Activated CD4-positive, alpha-beta T cell treated with anti-CD3 and anti-CD28 coated beads, Interleukin-2, amount 10 ng/mL, durations not matched to agents 7 days and 5 days (primary cell): ENCODE measurements at places on chromosomes 3 and 15. TPM values are rescaled to one million over a fixed set of nuclear protein-coding genes. Genes with fewer than 3 reads are reported as not detected.

- DNase-seq: no peak
Observed at GRCh38 chr3:81887448-81887847, 126.0 kb upstream of the GBE1 start.

GRCh38 chr3:105876780-105877327, 8.0 kb upstream of the CBLB start:
- DNase-seq: no peak

- DNase-seq: no peak
Observed at GRCh38 chr15:30885814-30886213, 17.9 kb upstream of the FAN1 start.

DNA sequence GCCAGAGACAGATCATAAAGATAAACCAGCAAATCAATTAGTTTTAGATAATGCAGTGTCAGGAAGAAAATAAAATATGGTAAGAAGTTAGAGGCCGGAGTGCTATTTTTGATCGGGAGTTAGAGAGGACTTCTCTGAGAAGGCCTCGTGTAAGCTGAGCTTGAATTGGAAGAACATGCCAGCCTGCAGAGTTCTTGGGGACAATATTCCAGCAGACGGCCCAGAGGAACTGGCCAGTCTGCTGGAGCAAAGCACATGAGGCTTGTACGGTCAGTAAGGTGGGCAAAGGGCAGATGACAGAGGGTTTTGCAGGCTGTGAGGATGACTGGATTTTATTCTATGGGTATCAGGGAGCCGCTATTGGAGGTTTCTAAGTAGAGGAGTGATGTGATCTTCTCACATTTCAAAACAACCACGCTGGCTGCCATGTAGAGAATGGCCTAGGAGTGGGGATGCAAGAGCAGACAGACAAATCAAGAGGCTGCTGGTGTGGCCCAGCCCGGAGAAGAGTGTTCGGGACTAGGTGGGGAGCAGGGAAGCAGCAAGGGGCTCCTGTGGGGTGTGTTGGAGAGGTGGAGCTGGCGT, 84.0 kb downstream of the HES1 start:
- no peak for DNase-seq

DNA sequence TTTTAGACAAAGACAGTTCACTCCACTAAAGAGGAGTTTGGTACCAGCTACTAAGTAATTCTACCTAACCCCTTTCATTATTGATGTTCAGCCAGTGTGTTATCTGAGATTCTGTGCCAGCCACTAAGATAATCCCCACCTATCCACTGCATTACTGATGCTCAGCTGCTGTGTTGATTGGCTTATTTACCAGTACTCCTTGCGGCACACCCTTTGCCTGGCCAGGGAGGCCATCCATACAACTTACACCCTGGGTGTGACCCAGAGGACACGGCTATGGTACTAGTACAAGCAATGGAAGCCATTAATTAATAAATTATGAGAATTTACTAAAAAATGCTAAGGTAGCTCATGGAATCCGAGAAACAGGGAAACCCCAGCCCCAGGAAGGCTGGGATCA, 290.7 kb upstream of the CTNNB1 start:
- no peak for DNase-seq

GRCh38 chr3:147404800-147405230, 1.5 kb downstream of the ZIC4 start:
- DNase-seq: no peak

DNA sequence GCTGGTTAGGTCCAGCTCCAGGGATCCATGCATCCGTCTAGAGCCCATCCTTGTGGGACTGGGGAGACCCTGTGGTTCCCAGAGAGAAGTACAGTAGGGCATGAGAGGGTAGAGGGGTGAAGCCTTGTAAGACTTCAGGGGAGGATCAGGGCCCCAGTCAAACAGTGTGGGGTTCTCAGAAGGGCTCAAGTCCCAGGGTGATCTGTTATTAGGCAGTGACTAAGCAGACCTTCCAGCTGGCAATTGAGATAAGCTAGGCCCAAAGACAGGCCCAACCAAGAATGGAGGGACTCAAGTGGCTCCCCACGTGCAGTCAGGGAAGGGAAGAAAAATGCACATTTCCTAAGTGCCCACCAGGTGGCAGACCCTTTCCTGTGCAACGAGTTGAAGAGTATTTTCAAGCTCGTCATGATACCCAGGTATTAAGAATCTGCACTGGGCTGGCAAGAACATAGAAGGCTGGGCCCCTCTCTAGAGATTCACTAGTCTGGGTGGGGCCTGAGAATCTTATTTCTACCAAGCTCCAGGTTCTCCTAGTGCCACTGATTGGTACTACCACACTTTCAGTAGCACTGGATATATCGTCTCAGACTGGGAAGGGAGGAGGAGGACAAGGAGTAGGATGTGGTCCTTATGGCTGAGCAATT, 240.8 kb downstream of the NR1D2 start:
- DNase-seq: no peak

GRCh38 chr3:37097776-37098175, 76.6 kb downstream of the LRRFIP2 start:
- DNase-seq: no peak

GRCh38 chr3:36317915-36318314, 62.4 kb upstream of the STAC start:
- DNase-seq: no peak

DNA sequence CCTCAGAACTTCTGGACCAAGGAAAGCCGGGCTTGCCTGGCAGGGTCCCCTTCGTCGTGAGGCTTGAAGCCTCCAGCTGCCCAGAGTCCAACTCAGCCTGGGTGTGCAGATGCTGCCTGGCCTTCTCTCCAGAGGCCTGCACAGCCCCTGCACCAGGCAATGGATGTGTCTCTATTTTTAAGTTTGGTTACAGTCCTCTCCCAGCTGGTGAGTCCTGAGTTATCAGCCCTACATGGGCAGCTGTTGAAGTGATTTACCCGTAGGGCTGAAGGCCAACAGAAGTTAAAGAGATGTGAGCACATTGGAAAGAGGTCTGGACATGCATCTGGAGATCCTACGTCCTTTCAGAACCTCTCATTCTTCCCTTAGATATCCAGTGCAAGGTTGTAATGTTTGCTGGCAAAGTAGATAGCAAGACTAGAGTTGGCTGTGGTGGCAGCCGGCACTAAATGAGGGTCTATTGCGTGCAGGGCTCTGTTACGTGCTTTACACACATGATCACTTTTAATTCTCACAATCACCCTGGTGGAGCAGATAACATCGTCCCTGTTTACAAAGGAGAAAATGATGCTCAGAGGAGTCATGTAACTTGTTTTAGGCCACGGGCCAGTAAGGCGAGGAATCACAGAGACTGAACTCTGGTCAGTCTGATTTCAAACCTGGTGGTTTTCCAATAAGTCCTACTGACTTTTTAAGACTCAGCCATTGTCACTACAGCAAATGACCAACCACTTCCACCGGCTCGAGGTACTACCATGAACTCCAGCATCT, 9.9 kb downstream of the FYCO1 start:
- DNase-seq: no peak

DNA sequence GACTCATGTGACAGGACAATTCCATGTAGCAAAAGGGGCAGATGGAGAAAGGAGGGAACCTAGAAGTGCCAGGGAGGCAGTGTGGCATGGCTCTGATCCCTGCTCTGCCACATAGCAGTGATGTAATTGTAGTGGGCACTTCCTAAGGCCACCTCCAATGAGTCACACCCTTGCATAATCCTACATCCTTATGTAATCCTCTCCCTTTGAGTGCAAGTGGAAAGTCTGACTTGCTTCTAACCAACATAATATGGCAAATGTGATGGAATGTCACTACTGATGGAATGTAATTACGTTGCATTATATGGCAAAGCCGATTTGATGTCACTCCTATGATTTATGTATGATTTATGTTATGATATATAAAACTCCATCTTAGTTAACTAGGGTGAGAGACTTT, 72.9 kb upstream of the ATP2C1 start:
- no peak for DNase-seq

DNA sequence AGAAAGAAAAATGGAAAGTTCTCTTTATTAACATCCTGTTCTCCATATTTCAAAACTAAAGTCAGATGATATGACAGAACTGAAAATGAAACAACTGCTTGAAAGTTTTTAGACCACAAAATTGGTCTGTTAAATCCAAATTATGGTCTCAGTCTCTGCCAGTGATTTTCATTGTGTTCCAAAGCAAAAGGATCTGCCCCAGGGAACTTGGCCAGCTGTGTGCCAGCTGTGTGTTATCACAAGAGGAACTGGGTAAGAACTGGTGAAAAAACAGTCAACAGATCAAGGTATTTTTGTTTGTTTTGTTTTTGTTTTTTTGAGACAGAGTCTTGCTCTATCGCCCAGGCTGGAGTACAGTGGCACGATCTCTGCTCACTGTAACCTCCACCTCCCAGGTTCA, 323.3 kb downstream of the CTNNB1 start:
- DNase-seq: no peak

- no peak for DNase-seq
Observed at GRCh38 chr3:172317984-172318383, 130.3 kb downstream of the GHSR start.

DNA sequence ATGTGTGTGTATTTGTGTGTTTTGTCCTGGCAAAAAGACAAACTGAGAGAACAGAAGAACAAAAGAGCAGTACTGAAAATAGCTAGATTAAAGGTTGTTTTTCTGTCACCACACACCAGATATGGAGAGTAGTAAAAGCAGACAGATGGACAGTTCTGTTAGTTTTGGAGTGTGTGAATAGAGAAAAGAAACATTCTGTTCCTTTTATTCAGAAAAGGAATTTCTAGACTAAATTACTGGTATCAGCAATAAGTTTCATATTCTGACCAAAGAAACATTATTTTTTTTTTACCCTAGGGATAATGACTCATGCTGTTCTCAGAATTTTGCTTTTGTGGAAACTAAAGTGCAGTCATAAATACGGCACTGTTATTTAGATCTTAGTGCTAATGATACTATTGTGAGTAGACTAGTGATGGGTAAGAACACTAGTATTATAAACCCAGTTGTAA, 32.9 kb downstream of the PIK3CA start:
- no peak for DNase-seq

- no peak for DNase-seq
Observed at GRCh38 chr3:42730706-42731420, 28.3 kb upstream of the HHATL start.

GRCh38 chr3:58938057-58938456, 111.8 kb downstream of the CFAP20DC start:
- DNase-seq: no peak

GRCh38 chr15:52698514-52698913, 19.3 kb upstream of the ATOSA start:
- no peak for DNase-seq

DNA sequence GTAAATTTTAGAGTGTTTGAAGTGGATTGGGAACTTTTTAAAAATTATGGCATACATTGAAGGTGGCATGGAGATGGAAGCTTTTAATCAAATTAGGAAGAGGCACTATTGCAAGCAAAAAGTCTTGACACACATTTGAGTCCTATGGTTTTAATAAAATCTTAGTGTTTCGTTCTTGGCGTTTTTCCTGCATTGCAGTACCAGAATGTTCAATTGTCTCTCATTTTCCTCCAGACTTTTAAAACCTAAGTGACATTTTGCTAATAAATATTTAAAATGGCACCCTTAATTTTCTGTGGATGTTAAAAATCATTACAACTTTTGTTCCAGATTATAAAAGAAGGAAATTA, 2.2 kb downstream of the TGFBR2 start:
- no peak for DNase-seq

GRCh38 chr3:185361920-185362319, 1.0 kb upstream of the MAP3K13 start:
- DNase-seq: no peak

- DNase-seq: no peak
Observed at GRCh38 chr15:80026754-80027153, 32.7 kb upstream of the ZFAND6 start.

DNA sequence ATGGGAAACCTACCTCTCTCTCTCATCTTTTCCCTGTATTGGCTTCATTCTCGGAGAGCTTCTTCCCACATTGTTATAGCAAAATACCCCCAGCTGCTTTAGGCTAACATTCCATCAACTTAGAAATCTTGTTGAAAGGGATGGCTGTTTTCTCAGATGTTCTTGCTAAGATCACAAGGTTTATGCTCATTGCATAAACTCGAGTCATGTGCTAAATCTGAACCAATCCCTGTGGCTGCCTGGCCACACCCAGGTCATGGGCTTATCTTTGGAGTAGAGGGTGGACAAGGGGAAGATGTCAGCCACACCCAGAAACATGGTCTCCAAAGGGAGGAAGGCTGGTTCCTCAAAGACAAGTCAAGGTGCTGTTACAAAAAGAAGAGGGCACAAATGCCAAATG, 150.6 kb upstream of the UMPS start:
- DNase-seq: no peak

GRCh38 chr3:43132870-43133636, 27.2 kb upstream of the POMGNT2 start:
- no peak for DNase-seq

- DNase-seq: no peak
Observed at GRCh38 chr3:161567577-161568361, 71.2 kb downstream of the OTOL1 start.

- DNase-seq: no peak
Observed at GRCh38 chr3:8027954-8028353, 473.7 kb upstream of the LMCD1 start.

GRCh38 chr15:82599862-82600261, 47.3 kb downstream of the CPEB1 start:
- DNase-seq: no peak

Gene ZNF106
- total RNA-seq: 56.0 TPM

Gene MCTP2
- 17.0 TPM for total RNA-seq

Gene PLA2G4E
- total RNA-seq: not detected

Gene BTLA
- 43.1 TPM for total RNA-seq

Gene NOX5
- not detected for total RNA-seq

Gene KIF7
- total RNA-seq: 0.65 TPM

Gene GNAT1
- not detected for total RNA-seq

Gene AGBL1
- total RNA-seq: not detected

Gene FBN1
- 1.1 TPM for total RNA-seq

Gene ZDHHC23
- 3.3 TPM for total RNA-seq

Gene SLC38A3
- total RNA-seq: not detected

Gene REC114
- total RNA-seq: not detected

Gene GP5
- total RNA-seq: 1.1 TPM

Gene GOLGA6B
- not detected for total RNA-seq

Gene UBE2E2
- 4.7 TPM for total RNA-seq

Gene GOLGA6L4
- total RNA-seq: 1.4 TPM

Gene CDCP1
- 22.2 TPM for total RNA-seq

Gene THOC7
- 68.8 TPM for total RNA-seq

Gene C3orf85
- not detected for total RNA-seq
